Mesenteric fat pad (tissue), 1 donor: ENCODE measurements at places on chromosomes 11 and 22. TPM values are rescaled to one million over a fixed set of nuclear protein-coding genes. Genes with fewer than 3 reads are reported as not detected.

The ZBTB16 gene
- total RNA-seq, result 196 TPM

The NAALAD2 gene
- 2.7 TPM for total RNA-seq

The MMP7 gene
- total RNA-seq, result 2.5 TPM

The OR56A1 gene
- total RNA-seq, result 0.03 TPM

The KAT5 gene
- 49.9 TPM for total RNA-seq

The CPT1B gene
- total RNA-seq, result 10.4 TPM

The RCOR2 gene
- 0.58 TPM for total RNA-seq

The MOV10L1 gene
- total RNA-seq, result 0.87 TPM

The OR5P2 gene
- not detected for total RNA-seq

The SLC1A2 gene
- total RNA-seq, result 1.3 TPM

The MEI1 gene
- total RNA-seq, result 2.2 TPM

GRCh38 chr11:68695531-68695930 lies 11.2 kb downstream of the GAL start:
- DNase-seq, result no peak

GRCh38 chr11:133928628-133929059 lies 28.1 kb downstream of the IGSF9B start:
- no peak for DNase-seq

GRCh38 chr11:14826600-14826999 lies 65.4 kb downstream of the CYP2R1 start:
- DNase-seq, result no peak

- DNase-seq, result no peak
Measured at GRCh38 chr11:5604896-5605295, 8.5 kb downstream of the TRIM6 start.

GRCh38 chr11:93843906-93844305 lies 6.5 kb downstream of the VSTM5 start:
- no peak for DNase-seq

DNA sequence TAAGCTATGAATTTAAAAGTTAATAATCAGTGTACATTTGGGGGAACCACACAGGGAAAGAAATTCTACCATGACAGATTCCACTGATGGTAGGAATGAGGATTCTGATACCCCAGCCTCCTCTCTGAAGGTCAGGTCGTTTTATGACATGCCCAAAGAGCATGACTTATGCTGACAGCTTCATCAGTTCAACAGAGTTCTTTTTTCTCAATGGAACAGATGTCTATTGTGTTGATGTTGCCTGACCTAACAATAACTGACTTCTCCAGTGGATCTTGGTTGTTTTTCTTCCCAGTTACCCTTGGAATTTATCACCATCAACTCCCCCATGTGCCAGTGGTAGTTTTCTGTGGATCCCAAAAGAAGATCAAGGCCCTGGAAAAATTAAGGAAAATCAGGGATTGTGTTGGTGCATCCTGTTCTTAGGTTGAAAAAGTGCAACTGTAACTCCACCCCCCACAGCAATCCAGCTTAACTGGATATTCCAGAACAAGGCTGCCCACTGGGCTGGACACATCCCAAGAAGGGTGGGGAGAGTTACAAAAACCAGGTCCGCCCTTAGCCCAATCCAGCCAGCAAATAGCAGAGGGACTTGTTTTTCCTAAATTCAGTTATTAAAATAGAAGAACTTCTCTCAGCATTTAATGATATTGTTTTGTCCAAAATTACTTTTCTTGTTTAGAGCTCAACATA lies 31.5 kb upstream of the CAT start:
- no peak for DNase-seq

- DNase-seq, result no peak
Measured at GRCh38 chr11:77063407-77063806, 3.4 kb upstream of the CAPN5 start.

DNA sequence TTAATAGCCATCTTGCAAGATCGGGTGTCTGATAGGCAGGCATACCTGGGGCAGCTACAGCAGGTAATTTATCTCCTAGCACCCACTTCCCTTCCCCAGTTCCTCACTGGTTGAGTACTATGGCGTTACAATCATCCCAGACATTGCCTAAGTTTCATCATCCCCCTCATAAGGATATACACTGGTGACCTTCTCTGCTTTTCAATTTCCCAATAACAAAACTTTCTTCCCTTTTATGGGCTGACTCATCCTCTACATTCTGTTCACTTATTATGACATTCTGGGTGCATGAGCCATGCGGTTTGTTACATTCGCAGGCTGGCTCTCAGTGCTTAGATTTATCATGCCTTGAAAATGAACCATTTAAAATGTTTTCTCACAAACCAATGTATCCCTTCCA lies 5.0 kb upstream of the MRPL11 start:
- no peak for DNase-seq

DNA sequence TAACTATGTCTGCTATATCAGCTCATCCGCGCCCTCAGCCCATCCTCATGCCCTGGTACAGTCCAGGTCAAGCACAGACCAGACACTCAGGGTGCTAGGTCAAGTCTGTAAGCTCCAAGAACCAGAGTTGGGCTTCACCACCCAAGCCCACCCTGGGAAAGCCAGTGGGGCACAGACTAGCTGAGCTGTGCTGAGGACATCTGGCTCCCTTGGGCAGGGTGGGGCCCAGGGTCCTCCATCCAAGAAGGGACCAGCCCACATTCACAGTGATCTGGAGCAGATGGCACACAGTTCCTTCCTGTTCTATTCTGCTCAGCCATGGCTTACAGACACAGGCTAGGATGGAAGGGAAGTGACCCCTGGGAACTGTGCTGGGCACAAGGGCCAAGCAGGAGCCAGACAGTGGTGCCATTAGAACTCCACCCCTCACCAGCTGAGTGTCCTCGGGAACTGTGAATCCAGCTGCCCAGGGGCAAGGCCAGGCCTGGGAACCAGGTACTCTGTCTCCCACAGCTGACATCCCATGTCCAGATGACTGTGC lies 9.1 kb downstream of the P2RY6 start:
- no peak for DNase-seq

- DNase-seq, result no peak
Measured at GRCh38 chr11:18171377-18172000, 1.1 kb upstream of the MRGPRX4 start.

DNA sequence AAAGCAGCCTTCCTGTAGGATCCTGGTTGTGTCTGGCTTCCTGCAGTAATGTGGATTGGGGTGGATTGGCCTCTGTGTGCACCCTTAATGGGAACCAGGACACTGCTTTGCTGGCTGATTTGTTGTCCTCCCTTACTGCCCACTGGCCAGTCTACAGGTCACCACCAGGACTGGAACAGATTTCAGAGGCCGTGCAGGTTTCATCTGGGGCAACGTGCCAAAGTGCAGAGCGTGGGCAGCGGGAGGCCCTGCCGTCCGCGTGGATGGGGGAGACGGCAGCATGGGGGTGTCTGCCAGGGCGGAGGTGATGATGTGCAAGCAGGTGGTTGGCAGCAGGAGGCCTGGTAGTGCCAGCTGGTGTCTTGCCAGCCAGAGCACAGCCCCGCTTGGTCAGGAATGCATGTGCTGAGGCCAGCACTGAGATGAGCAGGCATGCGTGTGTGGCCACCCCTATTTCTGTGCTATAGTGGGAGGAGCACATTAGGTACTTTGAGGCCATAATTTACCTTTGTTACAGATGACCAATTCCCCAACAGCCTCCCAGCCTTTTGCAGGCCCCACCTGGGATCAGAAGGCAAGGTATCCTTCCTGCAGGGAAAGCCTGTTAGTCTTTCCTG lies 24.3 kb downstream of the BCR start:
- DNase-seq, result no peak

- DNase-seq, result no peak
Measured at GRCh38 chr11:27409742-27410141, 46.7 kb upstream of the CCDC34 start.

DNA sequence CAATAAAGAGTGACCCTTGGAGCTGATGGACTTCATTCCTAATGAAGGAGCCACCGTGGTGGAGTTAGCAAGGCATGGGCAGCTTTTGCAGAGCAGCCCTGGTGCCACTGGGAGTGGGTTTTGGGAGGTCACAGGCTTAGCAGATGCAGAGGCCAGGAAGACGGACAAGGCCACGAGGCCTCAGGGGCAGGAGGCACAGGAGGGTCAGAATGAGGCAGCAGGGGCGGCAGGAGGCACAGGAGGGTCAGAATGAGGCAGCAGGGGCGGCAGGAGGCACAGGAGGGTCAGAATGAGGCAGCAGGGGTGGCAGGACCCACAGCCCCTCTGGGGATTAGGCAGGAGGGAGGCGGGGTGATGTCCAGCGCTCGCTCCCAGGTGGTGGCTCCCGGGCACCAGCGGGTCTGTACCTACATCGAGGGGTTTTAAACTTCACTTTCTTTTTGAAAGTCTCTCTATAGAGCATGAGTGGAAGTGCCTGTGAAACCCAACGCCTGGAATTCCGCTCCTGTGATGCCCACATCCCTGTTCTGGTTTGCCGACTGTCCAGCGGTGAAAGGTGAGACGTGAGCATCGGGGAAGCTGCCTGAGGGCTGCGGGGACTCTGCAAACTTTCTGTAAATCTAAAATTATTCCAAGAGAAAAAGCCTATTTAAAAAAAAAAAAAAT lies 521.6 kb downstream of the BRD1 start:
- no peak for DNase-seq

DNA sequence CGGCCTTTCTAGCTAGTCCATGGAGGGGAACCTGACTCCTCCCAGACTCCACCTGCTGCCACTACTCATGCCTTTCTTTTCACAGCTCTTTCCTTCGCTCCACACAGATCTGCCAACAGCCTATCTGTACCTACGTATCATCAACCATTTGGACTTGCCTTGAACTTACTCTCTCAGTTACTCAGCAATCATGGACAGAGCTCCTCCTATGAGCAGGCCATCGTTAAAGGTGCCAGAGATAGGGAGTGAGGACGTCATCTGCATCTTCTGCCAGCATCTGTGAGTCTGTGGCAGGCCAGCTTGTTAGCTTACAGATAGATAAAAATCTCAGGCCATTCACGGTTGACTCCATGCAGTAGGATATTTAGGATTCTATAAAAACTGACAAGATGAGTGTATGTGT lies 162.9 kb upstream of the ZBED5 start:
- no peak for DNase-seq

- DNase-seq, result no peak
Measured at GRCh38 chr22:44023404-44024287, 456 bp upstream of the PARVB start.

GRCh38 chr11:130915603-130916237 lies 559 bp downstream of the SNX19 start:
- no peak for DNase-seq

- no peak for DNase-seq
Measured at GRCh38 chr22:32625985-32626384, 151.4 kb downstream of the FBXO7 start.

DNA sequence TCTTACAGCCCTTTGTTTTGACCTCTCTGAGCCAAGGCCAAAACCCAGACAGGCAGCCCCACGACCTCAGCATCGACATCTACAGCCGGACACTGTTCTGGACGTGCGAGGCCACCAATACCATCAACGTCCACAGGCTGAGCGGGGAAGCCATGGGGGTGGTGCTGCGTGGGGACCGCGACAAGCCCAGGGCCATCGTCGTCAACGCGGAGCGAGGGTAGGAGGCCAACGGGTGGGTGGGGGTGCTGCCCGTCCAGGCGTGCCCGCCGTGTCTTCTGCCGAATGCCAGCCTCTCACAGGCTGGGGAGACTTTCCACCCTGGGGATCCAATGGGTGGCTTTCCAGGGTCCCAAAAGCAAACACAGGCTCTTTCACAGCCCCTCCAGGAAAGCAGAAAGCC lies 37.1 kb upstream of the PPP6R3 start:
- no peak for DNase-seq
